ENCODE measurements at places on chromosomes 6 and 20.

GRCh38 chr6:159107451-159108260 lies 61.5 kb upstream of the FNDC1 start:
- no peak for DNase-seq

- DNase-seq, result peak; percentile 38
Observed at GRCh38 chr6:143940011-143940597, 68.0 kb downstream of the PLAGL1 start.

GRCh38 chr6:23176883-23177282 lies 607.5 kb downstream of the HDGFL1 start:
- no peak for DNase-seq

DNA sequence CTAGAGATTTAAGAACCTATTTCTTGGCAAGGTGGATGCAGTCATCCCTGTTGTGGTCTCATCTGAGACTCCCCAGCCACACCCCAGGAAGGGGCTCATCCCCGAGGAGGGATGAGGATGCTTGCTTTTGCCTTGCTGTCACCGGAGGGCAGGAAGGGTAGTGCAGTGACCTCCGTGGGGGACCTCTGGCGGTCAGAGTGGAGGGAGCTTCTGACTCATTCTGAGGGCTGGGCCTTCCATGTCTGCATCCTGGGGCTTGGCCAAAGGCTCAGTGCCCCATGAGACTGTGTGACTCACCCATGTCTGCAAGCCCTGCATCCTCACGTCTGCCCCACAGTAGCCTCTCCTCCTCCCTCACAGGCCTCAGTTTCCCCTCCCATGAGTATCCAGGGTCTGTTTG lies 38.7 kb downstream of the UQCC2 start:
- no peak for DNase-seq

- no peak for DNase-seq
Observed at GRCh38 chr6:68975816-68976215, 340.7 kb downstream of the ADGRB3 start.

GRCh38 chr20:33575282-33575681 lies 85.4 kb downstream of the CBFA2T2 start:
- no peak for DNase-seq

DNA sequence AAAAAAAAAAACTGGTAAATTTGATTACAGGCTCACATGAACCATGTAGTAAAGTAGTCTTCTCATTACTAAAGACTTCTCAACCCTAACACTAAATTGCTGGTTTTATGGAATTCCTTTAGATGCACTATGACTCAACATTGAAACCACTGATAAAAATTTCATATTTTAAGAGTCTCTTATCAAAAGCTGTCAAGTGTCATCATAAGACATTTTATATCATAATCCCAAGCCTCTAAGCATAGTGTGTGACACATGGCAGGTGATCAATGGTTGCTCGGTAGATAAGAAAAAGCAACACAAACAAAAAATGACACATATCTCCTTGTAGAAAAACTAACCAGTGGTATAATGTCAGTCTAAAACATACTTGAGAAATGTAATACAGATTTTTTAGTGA lies 258.4 kb downstream of the RNGTT start:
- DNase-seq, result no peak

GRCh38 chr6:118782651-118783050 lies 111.3 kb upstream of the ASF1A start:
- no peak for DNase-seq

GRCh38 chr20:48769069-48769983 lies 58.5 kb downstream of the PREX1 start:
- DNase-seq, result peak; percentile 82

DNA sequence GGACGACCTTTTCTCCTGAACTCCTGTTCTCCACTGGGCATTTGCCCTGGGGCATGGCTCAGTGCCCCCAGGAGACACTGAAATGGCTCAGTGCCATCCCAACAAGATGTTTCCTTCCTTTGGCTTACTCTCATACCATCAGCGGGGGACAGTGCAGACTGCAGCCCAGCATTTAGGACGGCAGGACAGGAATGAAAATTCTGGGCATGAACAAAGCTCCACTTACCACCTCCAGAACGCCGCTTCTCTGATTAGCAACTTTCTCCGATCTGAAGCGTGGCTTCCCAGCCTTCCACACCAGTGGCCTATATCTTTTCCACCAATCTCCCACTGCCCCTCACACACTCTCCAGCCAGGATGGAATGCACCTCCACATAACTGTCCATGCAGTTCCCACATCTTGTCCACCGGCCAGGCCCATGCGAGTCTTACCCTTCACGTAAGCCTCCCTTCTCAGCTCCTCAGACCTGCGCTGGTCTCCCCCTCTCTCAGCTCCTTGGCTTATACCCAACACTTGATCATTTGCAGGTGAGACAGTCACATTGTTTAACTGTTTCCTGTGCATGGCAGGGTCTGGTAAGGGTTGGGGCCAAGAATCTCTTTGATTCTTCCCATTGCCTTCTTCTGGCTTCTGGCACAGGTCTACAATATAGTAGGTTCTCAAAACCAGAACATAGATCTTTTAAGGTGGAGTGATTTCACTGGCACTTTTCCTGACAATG lies 114.5 kb downstream of the FYN start:
- DNase-seq, result no peak
